ENCODE measurements at places on chromosomes 5 and 9. TPM values are rescaled to one million over a fixed set of nuclear protein-coding genes. Genes with fewer than 3 reads are reported as not detected.

DNA sequence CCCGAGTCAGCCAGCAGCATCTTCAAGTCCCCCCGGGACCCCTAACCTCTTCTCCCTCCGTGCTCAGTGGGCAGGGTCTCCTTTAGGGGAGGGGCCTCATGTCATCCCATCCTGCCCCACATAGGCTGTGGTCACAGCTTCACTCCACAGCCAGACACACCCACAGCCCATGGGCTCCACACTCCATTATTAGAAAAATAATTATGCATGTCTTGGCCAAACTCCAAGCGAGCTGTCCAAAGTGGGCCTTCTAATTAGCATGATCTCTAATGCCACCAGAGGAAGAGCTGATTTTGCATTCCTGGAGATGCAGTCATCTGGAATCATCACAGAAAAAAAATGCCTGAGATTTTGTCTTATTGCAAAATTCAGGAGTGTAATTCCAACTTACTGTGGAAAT, 418.2 kb downstream of the IRX2 start:
- DNase-seq = no peak

GRCh38 chr5:39117401-39117800, 43.2 kb upstream of the RICTOR start:
- DNase-seq = no peak

DNA sequence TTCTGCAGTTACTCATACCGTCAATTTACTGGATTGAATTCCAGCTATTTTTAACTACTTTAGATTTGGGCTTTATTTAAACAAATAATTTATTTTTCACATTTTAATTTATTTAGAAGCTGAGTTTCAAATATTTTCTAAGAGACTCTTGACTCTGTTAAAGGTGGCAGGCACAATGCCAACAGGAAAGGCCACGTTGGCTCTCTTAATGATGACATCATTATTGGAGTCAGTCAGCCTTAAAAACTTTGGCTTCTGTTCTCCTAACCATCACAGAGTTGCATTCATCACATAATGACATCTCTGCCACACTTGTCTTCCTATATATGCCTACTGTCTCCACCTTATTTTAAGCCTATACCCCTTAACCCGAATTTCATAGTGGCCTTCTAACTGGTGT, 172.3 kb upstream of the PLPPR1 start:
- no peak for DNase-seq

DNA sequence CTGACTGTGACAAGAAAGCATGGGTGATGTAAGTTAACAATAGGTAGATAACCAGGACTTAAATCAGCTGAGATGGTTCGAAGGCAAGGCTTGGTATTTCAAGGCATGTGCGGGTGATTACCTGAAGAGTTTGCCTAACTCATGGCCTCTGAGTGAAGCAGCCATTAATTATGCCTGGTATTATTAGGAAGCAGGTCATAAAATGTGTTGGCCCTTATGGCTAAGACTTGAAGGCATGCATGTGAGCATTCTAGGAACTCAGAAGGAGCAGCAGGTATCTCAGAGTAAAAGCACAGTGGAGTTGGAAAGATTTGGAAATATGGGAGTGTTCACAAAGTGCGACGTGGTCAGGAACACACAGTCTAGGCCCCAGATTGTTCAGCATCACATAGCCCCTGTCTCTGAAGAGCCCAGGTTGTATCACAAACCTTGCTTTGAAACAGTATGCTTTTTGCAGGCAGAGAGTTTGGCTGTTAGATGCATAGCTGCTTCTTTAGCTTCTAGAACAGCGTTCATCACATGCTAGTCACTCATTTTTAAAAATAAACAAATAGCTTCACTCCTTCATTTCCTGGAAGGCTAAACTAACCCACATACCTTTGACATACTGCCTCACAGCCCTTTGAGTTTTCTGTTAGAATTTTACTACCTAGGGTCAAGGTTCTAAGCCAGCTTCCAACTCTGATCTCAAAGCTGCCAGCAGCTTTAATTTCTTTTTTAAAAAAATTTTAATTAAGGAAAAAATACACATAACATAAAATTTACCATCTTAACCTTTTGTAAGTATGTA, 2.1 kb downstream of the HEXB start:
- DNase-seq = no peak

- DNase-seq = no peak
Measured at GRCh38 chr5:174427304-174427703, 297.1 kb upstream of the MSX2 start.

DNA sequence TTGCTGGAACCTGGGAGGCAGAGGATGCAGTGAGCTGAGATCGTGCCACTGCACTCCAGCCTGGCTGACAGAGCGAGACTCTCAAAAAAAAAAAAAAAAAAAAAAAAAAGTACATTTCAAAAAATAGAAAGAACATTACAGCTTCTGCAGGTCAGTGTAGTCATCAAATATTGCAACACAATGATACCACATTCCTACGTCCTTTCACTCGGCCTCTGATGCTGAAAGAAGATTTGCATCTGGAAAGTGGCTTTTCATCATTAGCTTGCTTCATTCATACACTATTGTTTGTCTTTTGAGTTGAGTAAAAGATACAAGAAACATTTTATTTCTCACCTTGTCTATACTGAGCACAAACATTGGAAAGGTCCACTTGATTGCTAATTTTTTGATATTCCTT, 59.6 kb upstream of the CPLANE1 start:
- no peak for DNase-seq

RNF183 gene
- total RNA-seq = not detected

GPSM1 gene
- 37.1 TPM for total RNA-seq

- no peak for DNase-seq
Measured at GRCh38 chr5:125151150-125151900, 404.9 kb upstream of the ZNF608 start.

- DNase-seq = no peak
Measured at GRCh38 chr9:123408313-123409262, 52.6 kb downstream of the CRB2 start.

GRCh38 chr5:124825983-124826337, 79.5 kb upstream of the ZNF608 start:
- no peak for DNase-seq

- no peak for DNase-seq
Measured at GRCh38 chr9:110141227-110141793, 66.6 kb downstream of the C9orf152 start.

DNA sequence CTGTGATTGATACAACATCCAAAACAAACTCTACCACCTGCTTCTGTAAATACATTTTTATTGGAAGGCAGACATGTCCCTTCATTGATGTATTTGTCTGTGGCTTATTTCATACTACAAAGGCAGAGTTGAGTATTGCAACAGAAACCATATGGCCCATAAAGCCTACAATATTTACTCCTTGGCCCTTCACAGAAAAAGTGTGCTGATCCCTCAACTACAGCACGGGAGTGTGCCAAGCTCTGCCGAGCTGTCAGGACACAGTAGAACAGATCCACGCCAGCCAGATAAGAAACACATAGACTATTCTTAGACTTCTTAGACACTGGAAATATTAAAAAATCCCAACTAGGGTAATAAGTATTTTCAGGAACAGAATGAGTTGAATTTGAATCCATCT, 13.2 kb downstream of the TICAM2 start:
- DNase-seq = no peak

DNA sequence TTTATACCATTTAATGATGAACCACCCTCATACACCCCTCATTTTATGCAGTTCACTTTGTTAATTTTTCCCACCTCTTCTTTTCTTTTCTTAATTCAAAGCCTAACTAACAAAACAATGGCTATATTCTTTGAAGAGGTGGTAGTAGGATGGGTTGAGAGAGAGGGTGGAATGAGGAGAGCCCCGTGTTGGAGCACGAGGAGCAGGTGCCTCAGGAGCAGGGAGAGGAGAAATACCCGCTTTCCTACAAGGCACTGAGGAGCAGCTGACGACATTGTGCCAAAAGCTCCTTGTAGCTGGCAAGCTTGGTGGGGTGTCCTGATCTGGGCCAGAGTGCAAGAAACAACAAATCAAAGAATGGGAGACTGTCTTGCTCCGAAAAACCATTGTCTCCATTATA, 129.6 kb downstream of the HTR4 start:
- no peak for DNase-seq

AK8 gene
- 1.4 TPM for total RNA-seq

DNA sequence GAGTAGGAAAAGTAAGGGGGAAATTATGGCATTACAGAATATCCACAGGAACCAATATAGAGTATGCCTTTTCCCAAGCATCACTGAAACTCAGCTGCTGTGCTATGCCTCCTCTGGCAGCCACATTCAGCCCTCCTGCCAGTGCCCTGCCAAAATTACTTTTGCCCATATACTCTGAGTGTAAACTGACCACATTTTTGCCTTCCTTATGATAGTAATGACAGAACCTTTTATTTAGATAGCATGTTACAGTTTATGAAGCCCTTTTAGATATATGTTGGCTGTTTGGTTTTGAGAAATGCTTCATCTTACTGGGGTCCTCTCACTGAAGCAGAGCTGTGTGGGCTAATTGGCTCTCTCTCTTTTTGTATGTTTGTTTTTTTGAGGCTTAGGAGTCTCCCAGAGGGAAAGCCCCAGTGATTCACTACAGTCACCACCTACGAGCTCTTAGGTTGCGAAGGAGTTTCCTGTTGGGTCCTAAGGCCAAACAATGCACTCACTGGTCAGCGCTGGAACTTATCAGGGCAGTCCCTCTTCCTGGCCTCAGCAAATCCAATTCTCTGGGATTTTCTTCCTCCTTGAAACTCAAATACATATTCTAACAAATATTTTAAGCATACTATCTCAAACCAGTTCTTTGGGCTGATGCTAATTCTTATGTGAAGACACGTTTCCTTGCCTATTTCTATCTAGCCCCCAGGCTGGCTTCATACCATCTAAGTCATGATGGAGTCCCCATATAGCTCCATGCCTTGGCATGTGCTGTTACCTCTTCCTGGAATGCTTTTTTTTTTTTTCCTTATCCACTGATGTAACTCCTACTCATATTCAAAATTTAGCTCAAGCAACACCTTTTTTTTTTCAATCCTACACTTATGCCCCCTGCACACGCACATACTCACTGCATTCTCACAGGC, 3.7 kb downstream of the PHF24 start:
- peak; percentile 12 for DNase-seq

DNA sequence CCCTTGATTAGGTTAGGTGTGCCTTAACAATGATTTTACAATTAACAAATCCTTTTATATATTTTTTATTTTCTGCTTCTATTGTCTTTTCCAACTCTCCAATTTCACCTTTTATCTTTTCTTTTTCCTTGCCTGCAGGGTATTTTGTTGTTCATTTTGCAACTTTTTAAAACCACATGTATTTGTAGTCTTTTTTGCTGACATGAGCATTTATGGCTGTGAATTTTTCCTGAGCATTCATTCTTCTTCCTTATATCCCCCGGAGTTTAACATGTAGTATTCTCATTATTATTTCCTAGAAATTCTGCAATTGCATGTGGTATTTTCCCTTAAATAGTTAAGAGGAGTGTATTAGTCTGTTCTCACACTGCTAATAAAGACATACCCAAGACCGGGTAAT, 41.6 kb downstream of the FAM81B start:
- DNase-seq = no peak

DNA sequence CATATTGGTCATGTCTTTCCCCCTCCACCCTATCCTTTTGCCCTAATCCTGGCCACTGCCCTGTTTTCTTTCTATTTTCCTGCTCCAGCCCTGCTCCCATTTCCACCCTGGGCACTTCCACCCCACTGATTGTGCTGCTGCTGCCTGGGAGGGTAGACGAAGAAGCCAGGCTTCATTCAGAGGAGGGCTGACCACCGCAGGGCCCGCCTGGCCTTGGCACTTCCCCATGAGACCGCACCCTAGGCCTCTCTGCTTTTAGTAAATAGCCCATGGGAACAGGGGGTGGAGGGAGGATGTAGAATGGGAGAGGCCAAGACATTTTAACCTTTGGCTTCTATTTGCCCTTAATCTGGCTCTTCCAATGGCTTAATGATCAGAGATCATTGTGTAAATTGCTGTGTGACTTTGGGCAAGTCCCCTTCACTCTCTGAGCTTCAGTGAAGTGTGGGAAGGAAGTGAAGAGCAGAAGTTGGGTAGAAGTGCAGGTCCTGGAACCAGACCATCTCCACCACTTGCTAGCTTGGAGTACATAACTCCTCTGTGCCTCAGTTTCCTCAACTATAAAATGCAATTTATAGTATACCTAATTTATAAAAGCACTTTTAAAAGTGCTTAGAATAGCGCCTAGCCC, 13.6 kb upstream of the GPX3 start:
- DNase-seq = peak; percentile 92

GRCh38 chr5:107265193-107265592, 405.5 kb downstream of the EFNA5 start:
- no peak for DNase-seq

GRCh38 chr9:118558026-118558425, 811.2 kb downstream of the BRINP1 start:
- DNase-seq = no peak

GRCh38 chr9:133490865-133491655, 12.2 kb upstream of the SLC2A6 start:
- no peak for DNase-seq

PCDHGC4 gene
- 2.8 TPM for total RNA-seq

DNA sequence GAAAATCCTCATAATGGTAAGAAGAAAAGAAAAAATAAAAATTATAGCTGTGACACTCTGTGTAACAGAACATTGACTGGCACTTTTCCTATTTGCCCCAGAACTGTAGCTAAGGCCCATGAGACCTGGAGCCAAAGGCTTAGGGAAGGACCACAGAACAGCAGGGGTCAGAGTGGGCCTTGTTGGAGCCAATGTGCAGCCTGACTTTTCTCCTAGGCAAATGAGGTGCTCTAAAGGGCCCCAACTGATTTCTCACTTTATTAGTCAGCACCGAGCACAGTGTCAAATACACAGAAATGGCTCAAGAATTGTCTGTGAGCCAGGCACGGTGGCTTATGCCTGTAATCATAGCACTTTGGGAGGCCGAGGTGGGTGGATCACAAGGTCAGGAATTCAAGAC, 4.0 kb upstream of the MEGF9 start:
- DNase-seq = no peak

DNA sequence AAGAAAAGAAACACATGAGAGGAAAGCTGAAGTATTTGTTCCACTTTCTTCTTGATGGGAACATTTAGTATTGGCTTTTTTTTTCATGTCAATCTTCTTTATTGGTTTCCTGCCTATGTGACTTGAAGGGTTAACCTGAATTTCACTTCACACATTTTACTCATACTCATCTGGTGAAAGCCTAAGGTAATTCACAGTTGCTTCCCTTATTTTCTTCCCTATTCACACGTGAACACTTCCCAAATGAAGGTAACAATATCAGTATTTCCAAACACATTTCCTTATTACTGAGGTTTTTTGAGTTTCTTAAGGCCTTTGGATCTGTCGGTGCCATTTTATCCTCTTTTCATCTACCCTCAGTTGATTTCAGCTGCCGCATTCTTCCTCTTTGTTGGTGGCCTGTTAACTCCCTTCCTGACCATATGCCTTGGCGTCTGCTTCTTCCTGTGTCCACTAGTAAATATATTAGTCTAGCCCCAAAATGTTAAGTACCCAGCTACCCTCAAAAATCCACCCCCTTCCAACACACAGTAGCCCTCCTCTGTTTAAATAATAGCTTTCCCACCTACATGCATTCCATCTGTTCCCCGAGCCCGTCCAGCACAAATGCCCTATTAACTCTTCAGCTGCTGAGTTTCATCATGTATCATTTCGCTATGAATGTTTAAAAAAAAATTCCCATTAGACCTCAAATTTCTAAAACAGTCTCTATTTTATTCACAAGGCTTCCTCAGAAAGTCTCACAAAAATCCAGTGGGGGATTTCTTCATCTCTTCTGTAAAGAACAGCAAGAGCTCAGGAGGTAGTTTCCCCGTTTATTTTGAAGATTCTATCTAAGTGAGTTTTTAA, 97.3 kb downstream of the USP20 start:
- DNase-seq = no peak

WNT8A gene
- not detected for total RNA-seq

DAB2IP gene
- total RNA-seq = 67.1 TPM

GRCh38 chr5:84764227-84764626, 379.5 kb upstream of the EDIL3 start:
- DNase-seq = no peak

All from lower leg skin (tissue), 4 donors.